ENCODE measurements at places on chromosomes 5 and 9.

DNA sequence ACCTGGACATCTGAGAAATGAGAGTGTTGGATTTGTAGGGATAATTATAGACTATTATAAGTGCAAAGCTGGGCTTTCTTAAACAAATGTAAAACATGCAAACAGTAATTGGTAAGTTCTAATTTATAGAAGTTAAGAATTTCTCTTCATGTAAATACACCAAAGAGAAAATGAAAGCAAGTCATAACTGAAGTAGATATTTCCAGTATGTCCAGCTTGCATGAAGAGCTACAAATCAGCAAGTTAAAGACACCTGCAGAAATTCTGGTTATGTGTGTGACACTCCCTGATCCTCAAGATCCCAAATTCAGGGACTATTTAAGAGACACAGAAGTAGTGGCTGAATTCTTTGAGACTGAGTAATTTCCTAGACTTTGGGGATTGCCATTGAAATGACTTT, 308.9 kb downstream of the TLE4 start:
- no peak for DNase-seq

DNA sequence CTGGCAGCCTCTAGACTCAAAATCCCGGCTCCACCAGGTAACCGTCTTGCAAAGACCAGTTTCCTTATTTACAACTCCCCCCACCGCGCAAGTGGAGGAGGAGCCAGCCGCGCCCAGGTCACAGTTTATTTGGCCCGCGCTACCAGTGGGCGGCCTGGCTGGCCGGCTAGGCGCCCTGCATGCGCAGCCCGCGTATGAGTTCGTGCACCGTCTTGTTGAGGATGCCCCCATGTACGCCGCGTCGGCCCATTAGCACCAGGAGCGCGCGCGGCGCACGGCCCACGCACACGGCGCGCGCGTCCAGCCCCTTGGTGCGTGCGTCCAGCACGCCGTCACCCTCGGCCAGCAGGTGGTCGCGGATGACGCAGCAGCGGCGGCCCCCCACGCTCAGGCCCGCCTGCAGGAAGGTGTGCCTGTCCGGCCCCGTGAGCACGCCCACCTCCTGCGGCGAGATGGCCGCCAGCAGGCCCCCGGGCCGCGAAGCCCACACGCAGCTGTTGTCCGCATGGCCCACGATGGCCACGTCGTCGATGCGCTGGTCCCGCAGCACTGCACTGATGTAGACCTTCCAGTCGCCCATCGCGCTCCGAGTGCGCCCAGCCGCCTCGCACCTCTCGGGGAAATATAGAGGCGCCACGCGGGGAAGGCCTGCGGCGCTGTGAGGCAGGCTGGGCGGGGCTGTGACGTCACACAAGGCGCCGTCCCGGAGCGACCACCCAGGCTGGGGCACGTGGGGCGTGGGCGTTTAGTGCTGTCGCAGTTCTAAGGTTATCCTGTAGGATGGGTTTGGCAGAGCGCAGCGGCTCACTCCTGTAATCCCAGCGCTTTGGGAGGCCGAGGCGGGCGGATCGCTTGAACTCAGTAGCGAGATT, at the start of gene PFN3:
Gene PFN3, minus strand, starts transcription at position 665 of the 872 bp plus-strand sequence. Its CDS starts 85 bp downstream, at position 580.
- no peak for DNase-seq

DNA sequence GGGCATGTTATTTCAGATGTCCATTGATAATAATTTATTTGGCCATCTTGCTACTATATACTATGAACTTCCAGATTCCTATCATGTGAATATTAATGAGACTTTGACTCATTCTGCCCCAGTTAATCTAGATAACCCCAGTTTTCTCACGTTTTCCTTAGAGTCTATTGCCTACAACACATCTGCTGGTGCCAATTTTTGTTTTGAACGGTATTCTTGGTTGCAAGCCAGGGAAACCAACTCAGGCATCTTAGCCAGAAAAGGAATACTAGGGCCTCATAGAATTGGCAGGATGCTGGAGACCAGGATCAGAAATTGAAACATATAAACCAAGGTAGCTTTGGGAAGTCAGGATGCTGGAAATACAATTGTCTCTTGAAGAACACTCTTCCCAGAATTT, 28.0 kb upstream of the NPR3 start:
- no peak for DNase-seq

DNA sequence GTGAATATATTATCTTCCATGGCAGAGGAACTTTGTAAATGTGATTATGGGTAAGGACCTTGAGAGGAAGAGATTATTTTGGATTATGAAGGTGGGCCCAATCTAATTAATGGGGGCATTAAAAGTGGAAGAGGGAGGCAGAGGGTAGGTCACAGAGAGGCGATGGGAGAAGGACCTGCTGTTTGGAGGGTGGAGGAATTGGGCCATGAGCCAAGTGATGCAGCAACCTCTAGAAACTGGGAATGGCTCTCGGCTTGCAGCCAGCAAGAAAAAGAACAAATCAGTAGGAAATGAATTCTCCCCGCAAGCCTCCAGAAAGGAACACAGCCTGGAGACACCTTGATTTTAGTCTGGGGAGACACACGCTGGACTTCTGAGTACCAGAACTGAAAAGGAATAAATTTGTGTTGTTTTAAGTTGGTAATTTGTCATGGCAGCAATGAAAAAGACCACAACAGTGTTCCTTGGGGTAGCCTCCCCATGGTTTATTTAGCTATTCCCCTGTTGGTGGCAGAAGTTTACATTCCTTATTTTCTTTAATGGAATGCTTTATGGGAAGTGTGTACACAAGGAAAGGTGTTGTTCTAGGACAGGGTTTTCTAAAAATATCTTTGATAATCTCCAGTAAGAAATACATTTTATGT, 103.6 kb downstream of the HSPA4 start:
- no peak for DNase-seq

DNA sequence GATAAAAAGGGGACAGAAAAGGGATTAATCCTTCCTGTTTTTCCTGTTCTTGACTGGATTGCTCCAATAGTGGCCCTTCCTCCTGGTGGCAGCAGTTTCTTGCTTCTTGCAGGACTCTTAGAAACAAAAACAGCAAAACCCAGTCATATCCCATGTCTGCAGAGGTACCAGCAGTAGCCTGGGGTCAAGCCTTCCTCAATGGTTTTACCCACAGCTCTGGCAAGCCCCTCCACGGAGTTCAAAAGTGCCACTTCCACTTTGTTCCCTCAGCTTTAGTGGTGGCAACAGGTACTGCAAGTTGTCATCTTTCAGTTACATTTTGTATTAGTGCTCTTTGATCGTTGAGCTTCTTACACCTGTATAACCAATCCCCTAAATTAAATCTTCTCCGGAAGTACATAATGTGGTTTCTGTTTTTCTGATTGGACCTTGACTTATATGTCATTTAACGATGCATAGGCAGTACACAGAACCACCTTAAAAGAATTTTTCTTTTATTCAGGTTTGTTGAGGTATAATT, 8.7 kb upstream of the RANBP6 start:
- DNase-seq = peak; percentile 50

- DNase-seq = no peak
Measured at GRCh38 chr5:169801324-169801777, 164.3 kb downstream of the DOCK2 start.

DNA sequence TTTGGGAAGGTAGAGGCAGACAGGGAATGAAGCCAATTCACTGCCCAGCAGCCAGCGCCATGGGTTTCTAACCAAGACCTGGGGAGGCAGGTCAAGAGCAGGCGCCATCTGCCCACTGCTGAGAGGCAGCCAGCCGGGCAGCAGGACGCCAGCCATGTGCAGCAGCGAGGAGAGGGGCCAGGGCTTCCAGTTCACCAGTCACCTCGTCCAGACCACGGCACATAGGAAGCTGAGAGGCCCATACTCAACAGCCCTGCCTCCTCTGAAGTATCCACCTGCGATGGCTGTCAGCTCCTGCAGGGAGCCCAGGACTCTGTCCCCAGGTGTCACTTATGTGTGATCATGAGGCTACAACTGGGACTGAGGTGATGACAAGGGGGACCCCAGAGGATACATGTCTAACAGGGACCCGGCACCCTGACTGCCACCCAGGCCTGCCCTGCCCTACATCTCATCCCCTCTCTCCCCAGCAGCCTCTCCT, 30.1 kb downstream of the IPPK start:
- no peak for DNase-seq

DNA sequence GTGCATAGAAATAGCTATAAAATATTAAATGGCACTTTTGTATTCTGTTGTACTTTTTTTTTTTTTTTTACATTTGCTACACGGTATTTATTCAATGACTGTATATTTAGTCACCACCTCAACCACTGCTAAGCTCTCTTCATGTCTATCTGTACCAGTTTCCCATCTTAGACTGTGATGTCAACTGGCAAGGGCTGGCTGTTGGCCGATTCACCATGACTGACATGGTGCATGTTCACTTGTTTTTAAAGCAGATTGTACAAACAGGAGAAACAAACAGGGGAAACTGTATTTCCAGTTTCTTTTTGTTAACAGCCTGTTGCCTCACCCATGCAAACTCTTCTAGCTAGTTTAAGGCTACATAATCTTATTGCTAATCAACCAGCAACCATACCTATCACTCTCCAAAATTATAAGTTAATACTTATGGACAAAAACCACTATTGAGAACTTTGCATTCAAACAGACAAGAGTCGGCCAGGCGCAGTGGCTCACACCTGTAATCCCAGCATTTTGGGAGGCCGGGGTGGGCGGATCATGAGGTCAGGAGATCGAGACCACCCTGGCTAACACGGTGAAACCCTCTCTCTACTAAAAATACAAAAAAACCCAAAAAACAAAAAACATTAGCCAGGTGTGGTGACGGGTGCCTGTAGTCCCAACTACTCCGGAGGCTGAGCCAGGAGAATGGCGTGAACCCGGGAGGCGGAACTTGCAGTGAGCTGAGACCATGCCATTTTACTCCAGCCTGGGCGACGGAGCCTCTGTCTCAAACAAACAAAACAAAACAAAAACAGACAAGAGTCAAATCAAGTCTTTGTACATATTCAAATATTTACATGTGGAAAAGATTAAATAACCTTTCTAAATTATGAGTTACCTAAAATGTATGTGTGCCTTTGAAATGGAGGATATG, 13.2 kb downstream of the ZFAND5 start:
- DNase-seq = no peak

DNA sequence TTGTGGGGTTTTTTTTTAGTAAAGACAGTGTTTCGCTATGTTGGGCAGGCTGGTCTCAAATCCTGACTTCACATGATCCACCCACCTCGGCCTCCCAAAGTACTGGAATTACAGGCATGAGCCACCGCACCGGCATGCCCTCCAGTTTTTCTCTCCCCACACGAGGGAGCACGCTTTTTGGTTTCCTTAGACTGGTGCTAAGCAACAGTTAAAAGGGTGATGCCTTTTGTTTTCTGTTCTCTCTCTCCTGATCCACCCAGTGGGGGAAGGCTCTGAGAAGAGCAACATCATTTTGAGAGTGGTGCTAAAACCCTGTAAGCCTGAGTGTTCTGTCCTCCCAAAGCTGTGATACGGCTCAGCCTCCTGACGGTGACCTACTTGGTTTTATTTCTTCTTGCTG, 146.6 kb downstream of the MAN2A1 start:
- DNase-seq = no peak

DNA sequence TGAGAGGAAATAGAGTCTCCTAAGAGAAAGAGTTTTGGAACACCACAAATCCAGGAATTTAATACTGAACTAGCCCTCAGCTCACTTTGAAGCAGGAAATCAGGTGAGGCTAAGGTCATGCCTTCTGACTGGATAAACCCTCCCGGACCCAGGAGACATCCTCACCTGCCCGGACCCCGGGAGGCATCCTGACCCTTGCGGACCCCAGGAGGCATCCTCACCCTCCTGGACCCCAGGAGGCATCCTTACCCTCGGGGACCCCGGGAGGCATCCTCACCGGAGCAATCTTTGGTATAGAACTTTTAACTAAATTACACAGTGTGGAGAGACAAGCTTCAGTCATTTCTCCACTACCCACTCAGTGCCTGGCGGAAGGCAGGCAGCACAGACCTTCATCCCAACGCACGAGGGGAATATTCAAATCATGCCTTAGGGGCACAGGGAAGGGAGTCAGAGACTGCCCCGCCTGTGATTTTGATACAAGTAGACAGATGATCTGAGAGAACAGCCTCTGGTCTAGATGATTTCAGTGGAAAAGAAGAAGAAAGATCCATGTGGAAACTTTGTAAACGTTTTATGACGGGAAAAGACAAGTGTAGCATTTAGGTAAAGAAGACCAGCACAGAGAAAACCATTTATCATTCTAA, 21.3 kb downstream of the STXBP1 start:
- DNase-seq = no peak

- DNase-seq = no peak
Measured at GRCh38 chr9:110671849-110672248, 3.3 kb downstream of the MUSK start.

DNA sequence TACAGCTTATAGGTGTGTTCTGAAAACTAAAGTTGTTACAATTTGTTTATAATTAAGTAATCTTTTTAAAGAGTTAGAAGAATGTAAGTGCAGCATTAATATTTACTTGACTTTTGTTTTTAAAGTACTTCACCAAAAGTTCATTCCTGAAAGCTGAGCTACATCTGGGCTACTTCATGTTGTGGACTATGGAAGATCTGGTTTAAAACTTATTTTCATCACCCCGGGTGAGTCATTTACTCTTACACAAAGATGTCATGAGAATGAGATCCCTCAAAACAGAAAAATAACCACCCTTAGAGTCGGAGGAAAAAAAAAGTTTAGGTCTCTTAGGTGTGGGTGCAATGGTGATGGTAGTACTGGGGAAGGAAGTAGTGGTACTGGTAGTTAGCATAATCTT, 5.1 kb downstream of the POU5F2 start:
- no peak for DNase-seq

GRCh38 chr5:1244976-1245375, 19.8 kb downstream of the SLC6A18 start:
- no peak for DNase-seq

- DNase-seq = no peak
Measured at GRCh38 chr9:109250771-109251079, 70.1 kb downstream of the EPB41L4B start.

DNA sequence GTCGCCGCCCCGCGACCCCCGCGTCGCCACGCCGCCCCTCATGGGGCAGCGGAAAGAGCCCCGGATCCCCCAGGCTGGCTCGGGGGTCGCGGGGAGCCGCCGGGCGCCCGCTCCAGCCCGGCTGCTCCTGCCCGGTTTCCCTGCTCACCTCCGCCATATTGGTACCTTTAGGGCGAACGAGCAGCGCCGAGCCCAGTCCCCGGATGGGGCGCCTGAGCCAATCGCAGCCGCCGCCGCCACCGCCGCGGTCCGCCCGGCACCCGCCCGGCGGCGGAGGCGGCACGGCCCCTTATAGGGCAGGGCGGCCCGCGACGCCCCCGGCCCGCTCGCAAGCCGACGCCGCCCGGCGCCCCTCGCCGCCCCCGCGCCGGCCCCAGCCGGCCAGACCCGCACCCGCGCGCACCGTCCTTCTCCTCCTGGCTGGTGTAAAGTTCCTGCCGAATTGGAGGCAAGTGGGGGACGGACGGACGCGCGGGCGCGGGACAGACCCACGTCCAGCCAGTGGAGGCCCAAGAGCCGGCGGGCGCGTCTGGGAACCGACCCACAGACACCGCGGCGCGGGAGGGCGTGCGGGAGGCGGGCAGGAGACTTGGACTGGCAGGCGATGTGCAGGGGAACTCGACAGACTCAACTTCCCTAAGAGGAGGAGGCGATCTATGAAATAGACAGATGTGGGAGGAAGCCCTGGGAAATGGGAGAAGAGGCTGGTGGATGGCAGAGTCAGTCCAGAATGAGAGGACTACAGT, at the start of gene MIER3:
Gene MIER3, minus strand, starts transcription at position 178 of the 746 bp plus-strand sequence. Its CDS starts 21 bp downstream, at position 157.
- DNase-seq = peak; percentile 76

GRCh38 chr5:10826971-10827370, 65.9 kb upstream of the DAP start:
- DNase-seq = no peak
